ENCODE measurements at places on chromosomes 4 and X. TPM values are rescaled to one million over a fixed set of nuclear protein-coding genes. Genes with fewer than 3 reads are reported as not detected.

FAM9C gene
- total RNA-seq, result not detected

DGAT2L6 gene
- not detected for total RNA-seq

UGDH gene
- total RNA-seq, result 59.6 TPM

SPANXD gene
- not detected for total RNA-seq

PNMA6A gene
- 0.57 TPM for total RNA-seq

F8A1 gene
- 3.1 TPM for total RNA-seq

MAGEH1 gene
- 2.4 TPM for total RNA-seq

ARMCX1 gene
- total RNA-seq, result 10.3 TPM

TMEM35A gene
- 0.14 TPM for total RNA-seq

TREX2 gene
- 0.64 TPM for total RNA-seq

VEGFD gene
- total RNA-seq, result 0.21 TPM

APEX2 gene
- 18.1 TPM for total RNA-seq

ZNF141 gene
- 5.1 TPM for total RNA-seq

GAB3 gene
- under 0.01 TPM for total RNA-seq

LNX1 gene
- total RNA-seq, result 5.1 TPM

CENPVL2 gene
- total RNA-seq, result not detected

ARHGAP24 gene
- total RNA-seq, result 5.5 TPM

MAB21L2 gene
- total RNA-seq, result not detected

FANCB gene
- total RNA-seq, result 2.2 TPM

AMER1 gene
- total RNA-seq, result 4.8 TPM

TMEM150C gene
- under 0.01 TPM for total RNA-seq

MAGEA3 gene
- not detected for total RNA-seq

UGT2B7 gene
- total RNA-seq, result 0.36 TPM

CPE gene
- 20.8 TPM for total RNA-seq

TRIM75 gene
- not detected for total RNA-seq

TEX13D gene
- not detected for total RNA-seq

TMEM154 gene
- total RNA-seq, result 23.6 TPM

SPP1 gene
- total RNA-seq, result not detected

SORBS2 gene
- 8.7 TPM for total RNA-seq

STPG2 gene
- 0.36 TPM for total RNA-seq

SRD5A3 gene
- 33.9 TPM for total RNA-seq

TMEM271 gene
- not detected for total RNA-seq

JCHAIN gene
- not detected for total RNA-seq

APBB2 gene
- total RNA-seq, result 41.4 TPM

SLC6A8 gene
- 77.4 TPM for total RNA-seq

MAGEC1 gene
- not detected for total RNA-seq

NEUROG2 gene
- total RNA-seq, result not detected

SPANXC gene
- not detected for total RNA-seq

USP51 gene
- total RNA-seq, result under 0.01 TPM

GPR173 gene
- 0.07 TPM for total RNA-seq

PLK4 gene
- total RNA-seq, result 1.2 TPM

EXOC1L gene
- not detected for total RNA-seq

RADX gene
- 2.7 TPM for total RNA-seq

FGB gene
- total RNA-seq, result not detected

Measured in nasal cavity respiratory epithelium epithelial cell of viscerocranial mucosa (primary cell).